ENCODE measurements at places on chromosomes 1 and 21.

DNA sequence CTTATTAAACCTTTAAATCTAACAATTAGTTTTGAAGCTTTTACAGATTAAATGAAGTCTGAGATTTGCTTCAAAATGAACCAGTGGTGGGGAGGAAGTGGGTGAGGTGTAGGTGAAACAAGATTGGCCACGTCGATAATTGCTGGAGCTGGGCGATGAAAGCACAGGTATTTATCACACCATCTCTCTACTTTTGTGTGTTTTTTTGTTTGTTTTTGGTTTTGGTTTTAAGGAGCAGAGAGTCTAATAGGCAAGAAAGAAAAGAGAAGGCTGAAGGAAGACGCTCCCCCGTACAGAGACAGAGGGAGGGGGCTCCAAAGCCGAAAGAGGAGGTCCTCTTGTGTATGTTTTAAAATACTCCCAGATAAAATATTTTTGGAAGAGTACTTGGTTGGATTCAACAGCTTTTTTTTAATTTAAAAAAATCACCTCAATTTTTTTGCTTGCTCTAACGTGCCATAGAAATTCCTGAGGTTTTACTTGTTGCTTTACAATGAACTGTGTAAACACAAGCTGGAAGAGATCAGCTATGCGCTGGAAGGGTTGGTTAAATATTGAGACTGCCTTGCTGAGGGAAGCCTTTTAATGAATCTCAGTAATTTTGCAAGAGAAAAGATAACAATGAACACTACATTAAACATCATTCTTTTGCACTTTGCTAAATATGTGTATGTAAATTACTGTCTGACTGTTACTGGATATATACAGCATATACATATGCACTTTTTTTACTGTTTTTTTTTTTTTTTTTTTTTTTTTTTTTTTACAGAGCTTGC lies 6.7 kb upstream of the LGALS8 start:
- no peak for DNase-seq

- DNase-seq: no peak
Measured at GRCh38 chr1:184627007-184627341, 127.7 kb downstream of the EDEM3 start.

DNA sequence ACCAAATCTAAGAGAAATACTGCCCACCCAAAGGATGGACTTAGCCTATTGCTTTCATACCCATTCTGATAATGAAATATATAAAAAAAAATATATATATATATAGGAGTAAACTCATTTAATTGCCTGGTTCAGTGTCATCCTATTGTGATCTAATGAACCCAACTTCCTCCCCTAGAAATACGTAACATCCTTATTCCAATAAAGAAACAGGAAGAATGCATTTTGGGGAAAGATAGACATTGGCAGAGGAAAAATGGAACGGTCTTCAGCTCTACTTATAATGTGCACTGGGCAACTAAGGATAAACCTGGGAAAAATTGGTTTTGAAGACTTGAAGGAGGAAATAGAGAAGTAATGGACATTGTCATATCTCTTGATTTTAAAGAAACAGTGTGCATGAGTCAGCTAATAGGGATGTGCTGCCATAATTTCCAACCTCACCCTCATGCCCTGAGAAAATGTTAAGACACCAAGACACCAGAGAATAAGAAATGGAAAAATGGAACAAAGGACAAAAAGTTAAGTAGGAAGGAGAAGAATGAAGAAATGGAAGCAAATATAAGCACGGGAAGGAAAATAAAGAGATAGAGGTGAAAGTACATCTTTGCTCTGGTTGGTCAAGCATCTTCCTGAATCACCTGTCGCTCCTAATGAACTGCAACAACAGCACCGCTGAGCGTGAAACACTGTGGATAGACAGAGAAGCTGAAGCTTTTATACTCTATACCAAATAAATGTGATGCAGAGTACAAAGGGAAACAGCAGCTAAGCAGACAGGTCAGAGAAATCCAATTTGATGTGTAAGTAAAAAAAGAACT lies 5.4 kb downstream of the UBR4 start:
- peak; percentile 51 for DNase-seq

DNA sequence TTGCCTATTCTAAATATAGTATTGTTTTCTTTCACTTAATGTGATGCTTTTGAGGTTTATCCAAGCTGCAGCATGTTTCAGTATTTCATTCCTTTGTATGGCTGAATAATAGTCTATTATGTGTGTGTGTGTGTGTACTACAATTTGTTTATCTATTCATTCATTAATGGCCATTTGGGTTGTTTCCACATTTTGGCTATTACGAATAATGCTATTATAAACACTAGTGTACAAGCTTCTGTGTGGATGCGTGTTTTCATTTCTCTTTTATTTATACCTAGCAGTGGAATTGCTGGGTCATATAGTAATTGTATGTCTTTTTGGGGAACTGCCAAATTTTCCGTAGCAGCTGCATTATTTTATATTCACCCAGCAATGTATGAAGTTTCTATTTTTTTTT lies 15.0 kb upstream of the THEM5 start:
- no peak for DNase-seq

- DNase-seq: peak; percentile 13
Measured at GRCh38 chr1:88680471-88680870, 3.6 kb upstream of the PKN2 start.

- no peak for DNase-seq
Measured at GRCh38 chr1:111045033-111045722, 81.5 kb upstream of the LRIF1 start.

- no peak for DNase-seq
Measured at GRCh38 chr1:9691108-9691445, 39.5 kb downstream of the PIK3CD start.

DNA sequence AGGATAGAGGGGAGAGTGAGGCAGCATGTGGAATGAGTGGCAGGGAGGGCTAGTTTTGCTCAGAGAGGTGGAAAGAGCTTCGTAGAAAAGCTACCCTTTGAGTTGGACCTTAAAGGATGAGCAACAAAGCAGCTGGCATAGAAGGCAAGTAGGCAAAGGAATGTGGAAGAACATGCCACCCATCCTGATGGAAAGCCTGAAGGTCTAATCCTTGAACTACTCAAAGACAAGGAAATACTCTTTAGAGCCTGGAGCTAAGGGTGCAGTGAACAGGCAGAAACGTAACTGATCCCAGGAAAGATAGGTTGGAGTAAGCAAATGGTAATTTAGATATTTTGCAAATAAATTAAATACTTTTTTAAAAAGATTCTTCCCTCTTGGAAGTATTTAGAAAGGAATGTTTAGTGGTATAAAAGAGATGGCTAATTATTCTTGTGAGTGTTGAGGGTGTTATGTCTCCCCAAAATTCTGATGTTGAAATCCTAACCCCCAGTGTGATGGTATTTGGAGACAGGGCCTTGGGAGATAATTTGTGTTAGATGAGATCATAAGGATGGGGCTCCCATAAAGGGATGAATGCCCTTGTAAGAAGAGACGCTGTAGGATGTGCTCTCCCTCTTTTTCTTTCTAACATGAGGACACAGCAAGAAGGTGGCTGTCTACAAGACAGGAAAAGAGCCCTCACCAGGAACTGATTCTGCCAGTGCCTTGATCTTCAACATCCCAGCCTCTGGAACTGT lies 308.1 kb upstream of the RUNX1 start:
- DNase-seq: no peak

DNA sequence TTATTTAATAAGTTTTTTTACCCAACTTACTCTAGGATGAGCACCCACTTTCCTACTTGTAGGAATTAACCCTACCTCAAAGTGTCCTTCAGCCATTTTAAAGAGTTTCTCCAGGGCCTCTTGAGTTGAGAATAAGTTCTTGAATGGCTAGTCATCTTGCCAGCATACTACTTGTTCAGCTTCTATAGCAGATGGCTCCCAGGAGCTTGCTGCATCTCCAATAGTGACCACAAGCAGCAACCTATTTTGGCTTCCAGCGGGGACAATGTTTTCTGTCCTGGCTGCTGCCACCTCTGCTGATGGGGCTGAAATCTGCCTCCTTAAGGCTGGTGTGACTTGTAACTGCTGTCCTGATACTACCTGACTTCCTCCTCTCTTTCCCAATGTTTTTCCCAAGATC lies 20.8 kb upstream of the PIK3R3 start:
- DNase-seq: no peak

DNA sequence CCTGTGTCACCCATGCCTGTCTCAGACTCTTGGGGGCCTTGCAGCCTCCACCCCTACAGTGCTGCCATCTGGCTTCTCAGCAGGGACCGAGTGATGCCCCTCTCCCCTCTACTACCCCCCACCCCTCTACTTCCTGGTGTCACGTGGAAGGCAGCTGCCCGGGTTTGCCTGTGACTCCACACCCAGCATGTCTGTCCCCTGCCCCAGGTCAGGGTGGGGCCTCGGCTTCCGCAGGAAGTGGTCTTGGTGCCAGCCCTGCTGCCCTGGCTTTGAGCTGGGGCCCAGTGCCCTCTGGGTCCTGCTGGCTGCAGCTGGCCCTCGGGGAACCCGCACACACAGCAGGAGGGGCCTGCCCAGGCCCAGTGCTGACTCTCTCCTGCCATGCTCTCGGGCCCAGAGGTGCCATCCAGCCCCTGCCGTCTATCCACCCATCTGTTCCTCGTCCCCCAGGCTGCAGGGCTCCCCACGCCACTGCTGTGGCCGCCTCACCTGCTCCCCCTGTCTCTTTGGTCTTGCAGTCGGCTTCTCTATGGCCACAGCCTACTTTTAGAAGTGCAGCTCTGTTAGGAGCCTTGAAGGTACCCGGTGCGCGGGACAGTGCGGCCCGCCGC lies 24.0 kb downstream of the PLCH2 start:
- no peak for DNase-seq

DNA sequence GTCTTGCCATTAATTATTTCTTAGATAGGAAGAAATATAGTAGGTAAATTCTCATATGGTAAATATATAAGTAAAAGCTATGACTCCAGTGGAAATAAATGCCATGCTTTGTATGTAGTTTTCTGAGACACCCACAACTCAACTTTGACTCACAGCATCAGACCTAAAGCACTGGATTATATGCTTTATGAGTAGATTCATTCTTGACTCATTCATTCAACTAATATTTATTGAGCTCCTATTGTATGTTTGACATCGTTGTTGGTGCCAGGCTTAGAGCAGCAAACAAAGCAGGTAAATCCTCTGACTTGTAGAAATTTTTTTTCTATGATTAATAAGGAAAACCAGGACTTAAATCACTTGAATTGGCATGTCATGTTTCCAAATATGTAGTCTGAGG lies 211.4 kb downstream of the PTPRC start:
- DNase-seq: no peak

DNA sequence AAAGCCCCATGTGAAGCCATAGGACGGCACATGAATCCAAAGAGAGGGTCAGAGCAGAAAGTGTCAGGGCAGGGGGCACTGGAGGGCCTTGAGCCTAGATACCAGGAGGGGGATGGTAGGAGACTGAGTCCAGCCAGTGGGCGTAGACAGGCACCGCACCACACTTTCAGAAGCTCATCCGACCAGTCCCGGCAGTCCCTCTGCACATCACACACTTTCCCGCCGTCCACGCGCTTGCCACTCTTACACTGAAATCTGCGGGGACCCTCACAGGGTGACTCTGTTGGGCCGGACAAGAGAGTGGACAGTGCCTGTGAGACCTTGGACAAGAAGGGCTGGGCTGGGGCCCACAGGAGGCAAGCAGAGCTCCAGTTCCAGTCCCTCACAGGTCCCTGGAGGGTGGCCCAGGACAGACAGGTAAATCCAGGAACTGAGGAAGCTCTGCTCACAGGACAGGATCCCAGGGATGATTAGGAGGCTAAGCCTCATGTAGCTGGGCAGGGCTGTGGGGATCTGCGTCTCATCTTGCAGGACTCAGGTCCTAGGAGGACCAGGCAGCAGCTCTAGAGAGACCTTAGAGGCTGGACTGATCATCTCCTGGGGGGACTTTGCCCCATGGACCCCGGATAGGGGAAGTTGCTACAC lies 36.3 kb upstream of the MAGOH start:
- DNase-seq: no peak

DNA sequence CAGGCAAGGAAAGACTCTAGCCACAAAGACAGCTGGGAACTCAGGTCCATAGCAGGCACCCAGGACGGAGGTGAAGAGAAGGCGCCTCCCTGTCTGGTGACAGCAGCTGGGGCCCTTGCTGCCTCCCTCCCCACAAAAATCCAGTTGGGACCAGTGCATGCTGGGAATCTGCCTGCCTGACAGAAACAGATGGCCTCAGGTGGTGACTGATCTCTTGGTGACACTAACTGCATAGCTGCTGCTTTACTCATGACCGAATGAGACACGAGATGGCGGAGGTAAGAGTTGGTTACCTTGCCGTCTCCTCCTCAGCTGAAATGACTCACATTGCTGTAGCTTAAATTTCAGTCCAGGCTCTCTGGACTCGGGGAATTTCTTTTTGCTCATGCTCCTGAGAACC lies 130.3 kb downstream of the FGGY start:
- no peak for DNase-seq

DNA sequence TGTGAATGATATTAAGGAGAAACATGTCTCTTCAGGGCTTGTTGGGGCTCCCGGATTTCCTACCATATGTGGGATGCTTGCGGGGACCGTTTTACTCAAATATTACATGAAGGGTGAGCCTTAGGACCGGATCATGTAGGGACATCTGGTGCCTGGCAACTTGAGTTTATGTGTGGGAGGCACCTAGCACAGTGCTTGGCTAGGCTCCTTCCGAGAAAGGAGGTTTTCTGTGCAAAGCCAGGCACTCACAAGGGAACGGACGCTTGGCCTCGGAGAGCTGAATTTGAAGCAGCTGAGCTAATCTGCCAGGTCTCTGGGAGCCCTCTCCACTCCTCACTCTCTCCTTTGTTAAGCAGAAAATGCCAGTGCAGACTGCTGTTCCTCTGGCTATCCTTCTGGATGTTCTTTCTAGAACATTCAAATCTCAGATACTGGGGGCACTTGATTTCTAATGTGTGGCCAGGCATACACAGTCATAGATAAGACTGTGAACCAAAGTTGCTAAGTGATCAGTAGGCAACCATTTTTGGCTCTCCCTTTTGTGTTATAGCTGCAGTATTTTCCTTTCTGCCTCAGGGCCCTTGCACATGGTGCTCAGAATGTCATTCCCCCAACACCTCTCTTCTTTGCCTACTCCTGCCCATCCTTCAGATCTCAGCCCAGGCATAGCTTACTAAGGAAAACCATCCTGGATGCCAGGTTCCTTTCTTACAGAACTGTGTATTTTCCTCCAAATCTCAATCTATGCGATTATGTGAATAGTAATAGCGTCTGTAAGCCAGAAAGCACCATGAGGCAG lies 216.6 kb upstream of the CSF3R start:
- no peak for DNase-seq

- peak; percentile 54 for DNase-seq
Measured at GRCh38 chr1:40711465-40712404, 20.2 kb downstream of the NFYC start.

- no peak for DNase-seq
Measured at GRCh38 chr21:29667651-29668050, 272.1 kb downstream of the GRIK1 start.

- DNase-seq: no peak
Measured at GRCh38 chr1:1361982-1362423, 3.6 kb upstream of the MXRA8 start.

GRCh38 chr21:35921471-35921870 lies 138.9 kb downstream of the SETD4 start:
- DNase-seq: no peak

DNA sequence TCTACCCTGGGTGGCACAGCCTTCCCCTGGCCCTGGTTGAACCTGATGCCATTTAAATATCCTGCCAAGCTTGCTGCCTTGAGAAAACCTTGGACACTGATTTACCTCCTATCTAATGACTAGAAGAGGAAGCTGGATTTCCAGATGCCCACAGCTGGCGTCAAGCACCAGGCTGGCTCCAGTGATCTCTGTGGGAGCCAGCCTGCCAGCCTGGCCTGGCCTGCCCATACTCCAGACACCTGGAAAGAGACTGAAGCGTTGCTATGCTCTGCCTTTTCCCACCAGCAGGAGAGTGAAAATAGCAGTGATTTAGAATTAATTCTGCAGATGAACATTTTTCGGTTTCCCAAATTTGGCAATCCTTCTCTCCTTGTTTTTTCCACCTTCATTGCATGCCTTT lies 11.5 kb upstream of the EIF4G3 start:
- no peak for DNase-seq

Data from hematopoietic multipotent progenitor cell treated with erythropoietin and hydrocortisone succinate and interleukin-3 and kit ligand, for 17 days (in vitro differentiated cells).